ENCODE measurements at places on chromosomes 3 and 15. TPM values are rescaled to one million over a fixed set of nuclear protein-coding genes. Genes with fewer than 3 reads are reported as not detected.

- ATAC-seq: no peak
These were observed 20.7 kb downstream of the HGD start for GRCh38 chr3:120661106-120661905.

DNA sequence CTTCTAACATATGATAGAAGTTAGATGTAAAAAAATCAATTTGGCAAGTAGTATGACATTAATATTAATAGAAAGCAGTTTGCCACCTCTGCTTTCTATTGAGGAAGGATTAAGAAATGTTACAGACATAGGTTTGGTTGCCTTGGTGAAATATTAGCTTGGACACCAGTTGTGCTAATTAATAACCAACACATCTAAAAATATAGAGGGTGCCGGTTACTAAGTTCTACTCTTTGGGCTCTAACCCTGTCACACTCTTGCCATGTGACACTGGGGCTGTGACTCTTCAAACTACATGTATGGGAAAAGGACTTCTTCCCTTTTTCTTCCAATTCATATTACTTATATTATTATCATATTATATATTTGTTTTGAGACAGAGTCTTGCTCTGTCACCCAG, 64.4 kb downstream of the TRIM71 start:
- ATAC-seq: no peak

GRCh38 chr3:25678581-25678980, 13.9 kb upstream of the TOP2B start:
- ATAC-seq: no peak

CPA3 gene
- 2.2 TPM for total RNA-seq

GUCA1C gene
- not detected for total RNA-seq
